Activated CD8-positive, alpha-beta memory T cell treated with anti-CD3 and anti-CD28 coated beads for 48 hours (primary cell): ENCODE measurements at places on chromosomes 1 and 21.

DNA sequence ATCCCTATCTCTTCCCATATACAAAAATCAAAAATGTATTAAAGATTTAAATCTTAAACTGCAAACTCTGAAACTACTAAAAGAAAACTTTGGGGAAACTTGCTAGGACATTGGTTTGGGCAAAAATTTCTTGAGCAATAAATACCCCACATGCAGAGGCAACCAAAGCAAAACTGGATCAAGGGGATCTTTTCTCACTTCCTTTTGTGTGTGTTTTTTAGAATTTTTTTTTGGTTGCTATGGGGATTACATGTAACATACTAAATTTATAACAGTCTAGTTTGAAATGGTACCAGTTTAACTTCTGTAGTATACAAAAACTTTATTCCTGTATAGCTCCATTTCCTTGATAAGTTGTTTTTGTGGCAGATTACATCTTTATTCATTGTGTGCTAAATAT, 16.8 kb downstream of the MAST2 start:
- no peak for DNase-seq

- DNase-seq, result no peak
Measured at GRCh38 chr1:13585612-13585991, 2.0 kb downstream of the PDPN start.

GRCh38 chr1:202293569-202293968, 48.2 kb downstream of the UBE2T start:
- DNase-seq, result no peak

- DNase-seq, result no peak
Measured at GRCh38 chr21:46100426-46100825, 2.5 kb downstream of the COL6A2 start.

DNA sequence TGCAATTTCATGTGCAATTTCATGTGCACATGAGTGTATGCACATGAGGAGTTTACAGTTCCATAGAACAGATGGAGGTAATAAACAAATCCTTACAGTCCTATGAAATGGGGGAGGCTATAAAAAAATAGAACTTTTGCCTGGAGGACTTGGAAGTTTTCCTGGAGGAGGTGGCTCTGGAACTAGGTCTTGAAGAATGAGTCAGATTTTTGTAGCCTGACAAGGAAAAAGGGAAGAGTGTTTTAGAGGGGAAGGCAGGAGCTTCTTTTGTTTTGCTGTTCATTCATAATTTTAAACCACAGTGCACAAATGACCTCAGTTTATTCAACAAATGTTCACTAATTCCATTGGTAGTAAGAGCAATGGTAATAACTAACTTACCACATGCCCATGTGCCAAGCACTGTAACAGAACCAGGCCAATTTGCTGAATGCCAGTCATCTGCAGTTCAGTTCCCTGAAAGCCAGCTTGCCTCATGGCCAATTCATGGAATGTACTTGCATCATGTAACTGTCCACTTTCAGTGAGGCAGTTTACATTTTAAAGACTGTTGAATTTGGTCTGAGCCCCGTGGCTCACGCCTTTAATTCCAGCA, 2.7 kb downstream of the DIO1 start:
- no peak for DNase-seq

- DNase-seq, result no peak
Measured at GRCh38 chr21:33207449-33208149, 22.1 kb upstream of the IFNAR2 start.

- DNase-seq, result no peak
Measured at GRCh38 chr1:116002781-116003420, 26.6 kb downstream of the SLC22A15 start.

DNA sequence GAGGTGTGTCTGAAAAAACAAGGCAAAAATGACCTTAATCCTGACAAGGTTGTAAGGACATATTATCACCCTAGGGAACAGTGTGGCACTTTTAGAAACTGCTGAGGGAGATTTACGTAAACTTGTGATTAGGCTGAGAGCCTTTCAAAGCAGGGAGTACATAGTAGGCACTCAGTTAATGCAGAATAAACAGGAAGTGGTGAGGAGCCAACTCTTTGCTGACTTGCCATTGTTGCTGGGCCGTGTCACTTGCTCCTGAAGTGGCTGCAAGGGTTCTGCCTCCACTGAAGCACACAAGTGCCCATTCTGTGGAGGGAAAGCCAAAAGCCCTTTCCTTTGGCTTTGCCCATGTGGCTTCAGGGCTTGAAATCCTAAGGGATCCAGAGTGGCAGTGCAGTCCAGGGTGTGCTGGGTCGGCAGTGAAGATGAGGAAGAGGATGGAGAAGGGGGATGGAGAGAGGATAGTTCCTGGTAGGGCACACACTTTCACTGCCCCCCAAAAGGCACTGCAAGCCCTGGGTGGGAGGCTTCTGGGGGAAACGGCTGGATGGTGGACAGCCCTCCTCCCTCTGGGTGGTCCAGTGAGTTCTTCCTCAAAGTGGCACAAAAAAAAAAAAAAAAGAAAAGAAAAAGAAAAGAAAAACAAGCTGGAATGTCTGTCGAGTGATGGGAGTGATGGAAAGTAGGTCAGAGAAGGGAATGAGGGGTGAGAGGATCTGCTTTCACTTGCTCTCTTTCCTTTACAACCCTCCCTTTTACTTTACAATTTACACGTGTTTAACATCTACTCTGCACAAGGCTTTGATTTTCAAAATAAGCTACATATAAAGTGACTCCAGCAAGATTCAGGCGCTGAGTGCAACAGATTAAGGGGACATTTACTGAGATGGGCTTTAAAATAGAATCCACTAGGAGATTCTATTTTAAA, 13.7 kb upstream of the RHEX start:
- DNase-seq, result no peak

DNA sequence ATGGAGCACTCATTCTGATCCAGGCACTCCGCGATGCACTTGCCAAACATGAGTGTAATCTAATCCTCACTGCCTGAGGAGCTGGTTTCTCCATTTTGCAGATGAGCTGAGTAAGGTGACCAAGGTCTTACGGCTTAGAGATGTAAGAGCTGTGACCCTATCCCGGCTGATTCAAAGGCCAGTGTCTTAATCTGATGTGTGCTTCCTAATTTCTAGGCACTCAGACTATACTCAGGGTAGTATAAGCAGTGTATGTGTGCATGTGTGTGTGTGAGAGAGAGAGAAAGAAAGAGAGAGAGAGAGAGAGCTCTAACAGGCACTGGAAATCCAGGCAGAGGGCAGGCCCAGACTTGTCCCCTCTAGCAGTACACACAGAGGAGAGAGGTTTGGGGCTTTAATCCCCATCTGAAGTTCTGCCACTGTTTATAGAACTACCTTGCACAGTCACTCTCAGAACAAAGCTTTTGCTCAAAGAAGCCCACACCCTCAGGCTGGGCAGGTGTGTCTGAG, 188.2 kb downstream of the ZBTB18 start:
- no peak for DNase-seq

DNA sequence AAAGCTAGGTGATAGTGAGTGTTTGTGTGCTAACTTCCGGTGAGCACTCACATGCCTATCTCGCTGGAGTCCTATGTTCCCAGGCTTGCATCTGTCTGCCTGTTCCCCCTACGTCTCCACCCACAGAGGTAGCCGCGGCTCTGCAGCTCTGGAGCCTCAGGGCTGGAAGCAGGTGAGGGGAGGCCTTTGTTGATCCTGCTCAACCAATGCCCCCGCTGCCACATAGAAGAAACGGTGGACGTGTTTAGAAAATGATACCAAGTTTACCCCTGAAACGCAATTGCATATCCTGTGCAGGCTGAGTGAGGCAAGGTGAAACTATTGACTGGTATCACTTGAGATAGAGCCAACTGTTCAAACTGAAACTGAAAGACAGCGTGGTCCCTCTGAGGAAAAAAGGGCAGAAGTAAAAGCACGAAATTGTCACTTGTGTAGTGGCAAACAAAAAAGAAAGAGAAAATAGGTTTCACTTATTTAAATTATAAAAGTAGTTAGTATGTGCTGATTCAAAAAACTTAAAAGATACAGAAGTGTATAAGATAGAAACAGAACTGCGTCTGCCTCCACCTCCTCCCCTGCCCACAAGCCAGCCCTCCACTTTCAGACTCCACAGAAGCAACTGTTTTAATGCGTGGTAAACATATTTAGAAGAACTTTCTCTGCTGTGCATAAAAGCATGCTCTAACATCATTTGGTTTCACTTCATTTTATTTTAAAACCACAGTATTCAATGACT, 38.6 kb upstream of the ETS2 start:
- no peak for DNase-seq

GRCh38 chr1:87325982-87326738, 2.5 kb upstream of the LMO4 start:
- DNase-seq, result no peak

DNA sequence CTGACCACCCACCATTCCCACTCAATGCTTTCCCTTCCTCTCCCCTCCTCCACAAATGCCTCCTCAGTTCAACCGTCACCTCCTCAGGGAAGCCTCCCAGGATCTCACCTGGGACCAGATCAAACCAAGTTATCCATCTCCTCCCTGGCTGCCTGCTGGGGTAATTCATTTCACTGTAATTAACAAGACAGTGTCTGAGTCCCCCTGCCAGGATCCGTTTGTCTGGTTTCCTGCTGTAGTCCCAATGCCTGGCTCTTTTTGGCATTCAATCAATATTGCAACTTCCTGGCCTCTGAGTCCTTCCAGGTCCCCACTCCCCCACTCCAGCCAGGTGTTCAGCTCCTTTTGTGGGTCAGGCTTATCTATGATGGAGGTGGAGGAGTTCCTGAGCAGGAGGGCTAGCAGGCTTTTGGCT, 687.7 kb downstream of the PTPRU start:
- DNase-seq, result no peak

DNA sequence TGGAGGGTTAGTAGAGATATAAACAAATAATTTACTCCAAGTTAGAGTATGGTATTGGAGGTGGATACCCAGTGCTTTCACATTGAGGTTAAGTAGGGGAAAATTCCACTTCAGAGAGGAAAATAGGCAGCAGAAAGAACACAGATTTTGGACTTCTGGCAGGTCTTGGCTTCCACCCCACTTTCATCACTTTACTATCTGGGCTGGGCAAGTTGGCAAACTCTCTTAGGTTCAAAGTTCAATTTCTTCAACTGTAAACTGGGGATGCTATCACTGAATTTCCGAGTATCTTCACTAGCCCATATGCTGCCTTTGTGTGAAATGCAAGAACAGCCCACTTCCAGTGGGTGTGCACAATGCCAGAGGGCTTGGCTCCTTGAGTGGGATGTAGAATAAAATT, 214.9 kb downstream of the GABPA start:
- DNase-seq, result no peak

GRCh38 chr1:62269851-62270495, 49.3 kb downstream of the KANK4 start:
- no peak for DNase-seq

DNA sequence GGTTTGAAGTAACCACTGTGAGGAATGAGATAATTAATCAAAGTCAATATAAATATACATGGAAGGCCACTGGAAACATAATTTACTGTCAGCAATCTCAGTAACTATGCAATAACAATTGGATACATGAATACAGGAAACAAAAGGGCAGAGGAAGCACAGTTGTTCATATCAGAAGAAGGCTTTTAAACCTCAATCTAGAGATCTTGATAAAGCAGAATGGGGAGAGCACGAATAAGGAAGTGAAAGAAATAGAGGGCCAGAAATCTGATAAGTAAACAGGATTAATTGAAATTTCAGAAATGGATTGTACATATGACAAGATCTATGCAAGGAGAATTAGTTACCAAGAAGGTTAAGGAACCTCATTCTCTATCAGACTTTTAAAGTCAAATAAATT, 93.0 kb downstream of the EVI5 start:
- no peak for DNase-seq

- no peak for DNase-seq
Measured at GRCh38 chr1:216212826-216213225, 210.4 kb downstream of the USH2A start.

DNA sequence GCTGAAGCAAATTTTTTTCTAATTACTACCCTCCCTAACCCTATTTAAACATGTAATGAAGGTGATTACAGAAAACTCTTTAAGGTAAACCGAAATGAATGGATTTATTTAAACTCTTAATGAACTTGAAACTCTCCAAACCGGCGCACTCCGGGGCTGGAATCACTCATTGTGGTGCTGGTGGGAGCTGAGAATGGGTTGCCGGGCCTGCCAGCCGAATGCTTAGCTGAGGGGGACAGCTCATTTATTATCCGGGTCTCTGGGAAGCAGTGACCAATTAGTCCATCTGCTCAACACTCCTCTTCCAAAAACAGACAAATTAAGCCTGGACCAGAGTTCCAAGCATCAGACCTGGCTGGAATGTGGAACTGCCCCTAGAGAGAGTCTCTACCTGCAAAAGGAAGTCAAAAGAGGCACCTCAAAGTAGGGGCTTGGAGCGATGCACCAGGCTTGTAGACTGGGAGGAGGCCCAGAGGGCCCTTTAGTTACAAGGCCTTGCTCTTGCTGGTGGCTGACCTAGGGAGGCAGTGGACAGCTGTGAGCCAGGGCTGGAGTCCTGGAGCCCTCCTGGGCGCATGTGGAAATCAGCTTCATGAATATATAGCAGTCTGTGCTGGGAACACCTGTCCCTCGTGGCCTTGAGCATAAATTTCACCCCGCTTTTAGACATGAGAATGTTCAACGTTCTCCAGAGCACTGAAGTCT, 320.7 kb downstream of the AJAP1 start:
- DNase-seq, result no peak

- no peak for DNase-seq
Measured at GRCh38 chr1:9701665-9702064, 50.1 kb downstream of the PIK3CD start.

- DNase-seq, result no peak
Measured at GRCh38 chr21:30831194-30831765, 1.7 kb upstream of the KRTAP7-1 start.

- no peak for DNase-seq
Measured at GRCh38 chr1:214636436-214636835, 33.4 kb downstream of the CENPF start.

GRCh38 chr1:201136355-201137023, 9.5 kb upstream of the ASCL5 start:
- DNase-seq, result no peak

- DNase-seq, result no peak
Measured at GRCh38 chr1:98323388-98323787, 338.1 kb upstream of the SNX7 start.

GRCh38 chr1:84973498-84974334, 23.2 kb downstream of the MCOLN2 start:
- DNase-seq, result no peak

- DNase-seq, result no peak
Measured at GRCh38 chr1:199778324-199778955, 249.1 kb upstream of the NR5A2 start.

DNA sequence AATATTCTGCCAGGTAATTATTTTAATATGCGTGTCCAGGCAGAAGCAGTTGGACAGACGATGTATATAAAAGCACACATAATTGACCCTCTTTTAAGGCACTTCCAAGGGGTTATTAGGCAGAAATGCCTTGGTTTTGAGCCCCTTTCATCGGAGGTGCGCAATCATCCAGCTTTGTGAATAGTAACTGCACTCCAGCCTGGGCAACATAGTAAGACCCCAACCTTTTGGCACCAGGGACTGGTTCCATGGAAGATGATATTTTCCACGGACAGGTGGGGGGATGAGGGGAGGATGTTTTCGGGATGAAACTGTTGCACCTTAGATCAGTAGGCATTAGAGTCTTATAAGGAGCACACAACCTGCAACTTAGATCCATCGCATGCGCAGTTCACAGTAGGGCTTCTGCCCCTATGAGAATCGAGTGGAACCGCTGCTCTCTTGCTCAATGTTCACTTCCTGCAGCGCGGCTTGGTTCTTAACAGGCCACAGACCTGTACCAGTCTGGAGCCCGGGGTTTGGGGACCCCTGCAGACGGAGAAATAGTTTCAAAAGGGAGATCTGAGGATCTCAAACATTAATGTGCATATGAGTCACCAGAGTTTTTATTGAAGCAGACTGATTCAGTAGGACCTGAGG, 1.8 kb upstream of the MCOLN2 start:
- no peak for DNase-seq

- DNase-seq, result no peak
Measured at GRCh38 chr1:40627987-40628902, 37.2 kb downstream of the RIMS3 start.

GRCh38 chr1:80533093-80533492, 1267.6 kb upstream of the ADGRL2 start:
- no peak for DNase-seq
